Activated CD4-positive, alpha-beta T cell treated with anti-CD3 and anti-CD28 coated beads, Interleukin-2, amount 50 U/mL, for 4 hours (primary cell): ENCODE measurements at places on chromosomes 16 and 17.

DNA sequence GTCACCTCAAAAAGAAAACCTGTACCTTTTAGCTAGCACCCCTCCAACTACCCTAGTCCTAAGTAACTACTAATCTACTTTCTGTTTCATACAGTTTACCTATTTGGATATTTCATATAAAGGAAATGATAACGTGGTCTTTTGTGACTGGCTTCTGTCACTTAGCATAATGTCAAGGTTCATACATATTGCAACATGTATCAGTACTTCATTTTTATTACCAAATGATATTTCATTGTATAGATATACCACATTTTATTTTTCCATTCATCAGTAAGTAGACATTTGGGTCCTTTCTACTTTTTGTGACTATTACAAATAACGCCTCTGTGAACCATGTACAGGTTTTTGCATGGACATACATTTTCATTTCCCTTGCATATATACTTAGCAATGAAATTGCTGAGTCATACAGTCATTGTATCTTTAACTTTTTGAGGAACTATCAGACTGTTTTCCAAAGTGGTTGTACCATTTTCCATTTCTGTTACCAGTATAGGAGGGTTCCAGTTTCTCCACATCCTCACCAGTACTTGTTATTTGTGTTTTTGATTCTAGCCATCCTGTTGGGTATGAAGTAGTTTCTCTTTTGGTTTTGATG, 23.7 kb downstream of the MOSMO start:
- DNase-seq, result no peak

GRCh38 chr16:50819706-50820105, 77.8 kb downstream of the CYLD start:
- DNase-seq, result no peak

DNA sequence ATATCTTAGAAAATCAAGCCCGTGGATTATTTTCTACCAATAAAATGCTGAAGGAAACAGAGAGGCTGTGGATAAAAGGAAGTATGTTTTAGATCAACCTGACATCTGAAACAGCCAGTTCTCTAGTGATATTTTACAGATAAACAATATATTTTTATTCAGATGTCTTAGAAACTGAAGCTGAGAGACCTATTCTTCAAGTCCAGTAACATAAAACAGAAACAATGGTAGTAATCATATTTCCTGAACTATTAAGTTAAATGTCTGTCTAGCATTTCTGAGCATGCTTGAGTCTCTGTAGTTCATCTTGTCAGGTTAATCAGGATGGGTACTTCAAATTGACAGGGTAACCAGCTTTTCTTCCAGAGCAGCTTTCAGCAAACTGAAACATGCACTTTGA, 449.6 kb upstream of the TOM1L1 start:
- no peak for DNase-seq

- DNase-seq, result no peak
Observed at GRCh38 chr16:31386157-31386984, 6.8 kb upstream of the ITGAD start.

- DNase-seq, result peak; percentile 59
Observed at GRCh38 chr17:42407289-42407836, 15.7 kb downstream of the CAVIN1 start.

- DNase-seq, result no peak
Observed at GRCh38 chr17:62804822-62805221, 3.3 kb downstream of the MARCHF10 start.

DNA sequence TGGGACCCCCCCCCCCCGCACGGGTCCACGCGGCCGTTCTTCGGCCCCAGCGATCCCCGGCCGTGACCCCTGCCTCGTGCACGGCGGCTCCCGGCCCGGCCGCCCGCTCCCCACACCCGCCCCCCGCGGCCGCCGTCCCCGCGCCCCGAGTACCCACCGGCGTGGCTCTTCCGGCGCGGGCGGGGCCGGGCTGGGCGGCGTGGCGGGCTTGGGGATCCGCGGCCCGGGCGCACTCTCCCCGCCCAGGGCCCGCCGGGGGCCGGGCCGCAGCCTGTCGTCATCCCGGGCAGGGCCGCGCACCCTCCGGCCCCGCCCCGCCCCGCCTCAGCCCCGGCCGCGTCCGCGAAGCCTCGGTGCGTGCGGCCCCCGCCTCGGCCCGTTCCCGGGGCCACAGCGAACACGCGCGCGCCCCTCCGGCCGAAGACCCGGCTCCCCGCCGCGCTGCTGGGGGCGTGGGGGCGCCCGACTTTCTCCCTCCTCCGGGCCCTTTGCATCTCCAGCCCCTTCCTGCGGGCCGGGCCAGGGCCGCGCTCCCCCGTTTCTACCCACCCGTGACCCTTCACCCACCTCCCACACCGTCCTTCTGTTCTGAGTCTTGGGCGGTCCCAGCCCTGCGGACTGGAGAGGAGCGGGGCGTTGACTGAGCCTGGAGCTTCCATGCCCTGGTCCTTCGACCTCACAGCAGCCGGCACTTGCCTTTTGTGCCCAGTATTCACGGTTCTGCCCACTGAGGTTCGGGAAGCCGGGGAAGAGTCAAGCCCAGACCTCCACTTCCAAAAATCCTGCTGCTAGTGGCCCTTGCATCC, 840 bp downstream of the MYO1C start:
- DNase-seq, result no peak

DNA sequence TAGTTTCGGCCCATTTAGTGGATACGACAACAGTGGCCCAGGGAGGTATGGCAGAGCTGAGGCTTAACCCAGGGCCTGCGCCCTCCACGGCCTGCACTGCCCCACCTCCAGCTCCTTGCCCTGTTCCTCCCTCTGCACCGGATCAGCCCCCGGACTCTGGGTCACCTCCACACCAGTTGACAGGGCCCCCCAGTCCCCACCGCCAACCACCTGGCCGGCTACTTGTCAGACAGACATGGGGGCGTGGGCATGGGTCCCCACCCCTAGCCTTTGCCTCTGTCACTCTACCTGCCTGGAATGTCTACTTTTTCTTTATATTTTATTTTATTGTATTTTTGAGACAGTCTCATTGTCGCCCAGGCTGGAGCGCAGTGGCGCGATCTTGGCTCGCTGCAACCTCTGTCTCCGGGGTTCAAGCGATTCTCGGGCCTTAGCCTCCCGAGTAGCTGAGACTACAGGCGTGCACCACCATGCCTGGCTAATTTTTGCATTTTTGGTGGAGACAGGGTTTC, 3.0 kb upstream of the ACTG1 start:
- DNase-seq, result no peak

GRCh38 chr17:74386386-74386785, 19.1 kb downstream of the GPR142 start:
- no peak for DNase-seq

DNA sequence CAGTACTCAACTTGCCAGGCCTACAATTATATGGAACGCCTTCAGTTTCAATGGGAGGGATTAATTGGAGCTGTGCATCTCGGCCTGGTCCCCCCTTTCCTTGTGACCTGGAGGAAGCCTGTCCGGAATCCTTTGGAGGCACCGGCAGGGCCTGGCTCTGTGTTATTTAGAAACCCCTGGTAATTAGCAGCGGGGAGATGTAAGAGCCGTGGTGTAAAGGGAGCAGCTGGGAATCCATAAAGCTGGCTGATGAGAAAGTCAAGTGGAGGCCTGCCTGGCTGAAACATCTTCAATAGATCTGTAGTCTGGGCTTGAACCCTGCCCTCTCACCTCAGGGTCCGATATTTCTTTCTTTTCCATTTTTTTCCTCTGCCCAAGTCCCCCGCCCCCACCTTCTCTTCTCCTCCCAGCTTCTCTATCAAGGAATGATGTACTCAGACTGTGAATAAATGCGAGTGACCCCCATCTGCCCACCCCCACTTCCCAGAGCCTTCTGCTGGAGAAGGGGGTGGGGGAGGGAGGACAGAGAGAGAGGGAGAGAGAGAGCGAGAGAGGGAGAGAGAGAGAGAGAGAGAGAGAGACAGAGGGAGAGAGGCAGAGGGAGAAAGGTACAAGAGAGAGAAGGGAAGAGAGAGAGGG, 495.5 kb upstream of the ZFHX3 start:
- DNase-seq, result no peak

DNA sequence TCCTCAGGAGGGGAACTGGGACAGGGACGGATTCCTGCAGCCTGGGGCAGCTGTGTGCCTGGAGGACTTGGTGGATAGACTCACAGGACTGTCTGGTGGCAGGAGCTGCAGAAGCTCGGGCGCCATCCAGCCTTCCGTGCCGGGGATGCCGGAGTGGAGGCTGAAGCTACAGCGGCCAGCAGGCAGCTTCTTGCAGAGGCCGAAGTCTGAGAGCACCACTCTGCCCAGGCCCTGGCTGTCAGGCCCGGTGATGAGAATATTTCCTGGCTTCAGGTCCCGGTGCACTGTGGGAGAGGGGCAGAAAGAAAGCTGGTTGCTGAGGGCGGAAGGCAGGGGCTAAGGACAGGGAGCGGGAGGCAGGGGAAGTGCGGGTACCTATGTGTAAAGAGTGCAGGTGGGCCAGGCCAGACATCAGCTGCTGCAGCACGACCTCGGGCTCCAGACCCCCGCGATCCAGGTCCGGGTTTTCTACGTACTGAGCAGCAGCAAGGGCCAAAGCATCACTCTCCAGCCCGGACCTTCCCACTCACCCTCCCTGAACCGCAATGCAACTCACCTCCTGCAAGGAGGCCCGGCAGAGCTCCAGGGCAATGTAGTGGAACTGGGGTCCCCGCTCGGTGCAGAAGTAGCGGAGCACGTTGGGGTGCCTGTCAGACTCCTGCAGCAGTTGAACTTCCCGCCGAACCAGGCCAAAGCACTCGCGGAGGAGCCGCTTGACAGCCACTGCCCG, 16.1 kb downstream of the PLK1 start:
- no peak for DNase-seq

GRCh38 chr17:42872251-42872965, 21.4 kb downstream of the AOC3 start:
- DNase-seq, result no peak

- DNase-seq, result no peak
Observed at GRCh38 chr16:89579351-89579750, 3.8 kb downstream of the CPNE7 start.

GRCh38 chr16:78122774-78123315, 23.4 kb downstream of the WWOX start:
- no peak for DNase-seq
